ENCODE measurements at places on chromosomes 3 and 15. TPM values are rescaled to one million over a fixed set of nuclear protein-coding genes. Genes with fewer than 3 reads are reported as not detected.

DNA sequence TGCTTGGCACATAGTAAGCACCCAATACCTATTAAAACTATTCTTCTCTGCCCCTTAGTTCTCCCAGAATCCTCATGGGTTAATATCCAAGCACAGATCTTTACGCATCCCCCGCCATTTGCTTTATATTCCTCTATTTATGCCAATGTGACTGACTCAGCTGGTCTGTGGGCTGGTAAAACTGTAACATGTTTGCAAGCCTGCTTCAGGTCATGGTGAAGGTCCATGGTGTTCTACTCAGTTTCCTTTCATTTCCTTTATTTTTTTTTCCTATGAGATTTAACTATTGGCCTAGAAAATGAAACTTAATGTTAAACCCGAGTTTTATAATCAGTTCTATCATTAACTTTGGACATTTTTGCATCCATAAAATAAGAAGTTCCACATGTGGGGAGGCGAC is 47.0 kb downstream of the FRMD4B start:
- H3K36me3 ChIP-seq: peaks cover 4% of the 10 kb centered on the region
- H3K4me1 ChIP-seq: peaks cover 14% of the 10 kb centered on the region
- no peak overlapping the region for H3K4me3 ChIP-seq
- no peaks in the 10 kb centered on the region for H3K27me3 ChIP-seq
- no peak for DNase-seq

DNA sequence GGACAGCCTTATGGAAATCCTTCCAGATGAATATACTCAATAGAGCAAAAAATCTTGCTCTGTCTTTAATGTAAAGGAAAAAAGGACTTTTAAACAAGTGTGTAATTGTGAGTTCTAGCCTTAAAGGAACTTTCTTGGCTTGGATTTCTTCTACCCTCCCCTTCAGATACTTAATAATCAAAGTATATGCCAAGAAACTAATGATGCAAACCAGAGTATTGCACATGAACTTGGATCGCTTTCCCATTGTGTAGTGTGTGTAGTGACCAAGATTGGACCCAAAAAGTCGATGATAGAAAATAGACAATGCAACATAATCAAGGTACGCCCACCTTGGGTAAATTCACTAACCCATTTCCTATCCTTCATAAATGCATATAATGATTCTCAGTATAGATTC is 123.8 kb downstream of the TIGIT start:
- no peaks in the 10 kb centered on the region for H3K36me3 ChIP-seq
- no peaks in the 10 kb centered on the region for H3K27me3 ChIP-seq
- DNase-seq: no peak
- no peak overlapping the region for H3K4me3 ChIP-seq

DNA sequence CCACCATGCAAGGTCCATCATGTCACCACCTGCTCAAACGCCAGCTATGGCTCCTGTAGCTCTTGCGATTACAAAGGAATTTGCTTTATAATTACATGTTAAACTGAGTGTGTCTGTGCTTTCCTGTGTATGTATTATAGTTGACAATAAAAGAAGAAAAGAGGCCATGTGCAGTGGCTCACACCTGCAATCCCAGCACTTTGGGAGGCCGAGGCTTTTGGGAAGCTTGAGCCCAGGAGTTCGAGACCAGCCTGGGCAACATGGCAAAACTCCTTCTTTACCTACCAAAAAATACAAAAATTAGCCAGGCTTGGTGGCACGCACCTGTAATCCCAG is 27.0 kb downstream of the ATRIP start:
- peak overlapping the region; percentile 100 for H3K27ac ChIP-seq
- H3K4me1 ChIP-seq: peaks cover 22% of the 10 kb centered on the region
- DNase-seq: no peak

DNA sequence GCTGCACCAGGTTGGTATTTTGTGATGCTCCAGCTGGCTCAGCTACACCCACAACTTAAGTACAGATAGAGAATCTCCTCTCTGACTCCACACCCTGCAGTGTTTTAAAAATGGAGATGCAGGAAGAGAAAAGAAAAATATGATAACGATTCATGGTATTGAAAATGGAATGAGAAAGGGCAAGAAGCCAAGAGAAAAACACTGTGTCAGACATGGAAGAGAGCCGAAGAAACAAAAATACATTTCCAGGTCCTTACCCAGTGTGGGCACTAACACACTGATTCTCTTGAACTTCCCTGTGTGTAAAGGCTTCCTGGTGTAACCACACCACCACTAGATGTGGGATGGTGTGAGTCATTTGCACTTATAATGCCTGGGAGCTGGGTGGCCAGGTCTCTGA is 93.1 kb downstream of the GMPS start:
- H3K36me3 ChIP-seq: peaks cover 3% of the 10 kb centered on the region
- DNase-seq: no peak
- H3K4me1 ChIP-seq: peaks cover 34% of the 10 kb centered on the region
- peak overlapping the region; percentile 89 for H3K27ac ChIP-seq

DNA sequence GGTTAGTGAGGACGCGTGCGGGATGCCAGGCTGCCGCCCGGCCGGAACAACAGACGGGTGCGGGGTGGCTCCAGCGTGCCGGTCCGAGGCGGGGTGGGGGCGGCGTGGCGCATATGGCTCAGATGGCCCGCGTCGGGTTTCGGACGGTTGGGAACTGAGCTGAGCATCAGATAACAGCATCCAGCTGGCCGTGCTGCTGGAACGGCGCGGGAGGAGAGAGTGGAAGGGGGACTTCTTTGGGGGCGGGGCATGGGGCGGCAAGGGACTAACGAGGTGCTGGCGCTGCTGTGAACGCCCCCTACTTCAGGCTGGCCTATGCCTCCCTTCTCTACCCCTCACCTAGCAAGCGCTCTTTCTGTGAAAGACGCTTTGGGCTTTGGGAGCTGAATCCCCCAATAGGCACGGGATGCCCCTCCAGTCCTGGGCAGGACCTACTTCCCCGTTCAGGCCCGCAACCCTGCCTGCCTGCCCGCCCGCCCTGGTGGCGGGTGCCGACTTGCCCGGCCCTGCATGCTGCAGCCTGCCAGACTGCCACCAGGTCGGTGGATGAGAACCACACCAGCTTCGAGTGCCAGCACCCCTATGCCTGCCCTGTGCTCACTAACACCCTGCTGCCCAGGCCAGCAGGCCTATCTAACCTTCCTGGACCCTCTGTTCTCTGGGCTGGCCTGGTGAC is 542 bp downstream of the INKA1 start:
- peaks cover 2% of the 10 kb centered on the region for H3K27me3 ChIP-seq
- no peak for DNase-seq
- H3K4me1 ChIP-seq: peaks cover 58% of the 10 kb centered on the region

- no peak for DNase-seq
- peaks cover 23% of the 10 kb centered on the region for H3K36me3 ChIP-seq
- peak overlapping the region; percentile 59 for H3K27ac ChIP-seq
- peaks cover 13% of the 10 kb centered on the region for H3K4me1 ChIP-seq
Observed at GRCh38 chr3:48966876-48967361, 23.1 kb upstream of the P4HTM start.

- no peak overlapping the region for H3K4me3 ChIP-seq
- no peak overlapping the region for H3K27ac ChIP-seq
- peaks cover 19% of the 10 kb centered on the region for H3K4me1 ChIP-seq
- peaks cover 11% of the 10 kb centered on the region for H3K36me3 ChIP-seq
- H3K27me3 ChIP-seq: no peaks in the 10 kb centered on the region
- DNase-seq: no peak
Observed at GRCh38 chr15:38904298-38904697, 339.7 kb upstream of the RASGRP1 start.

DNA sequence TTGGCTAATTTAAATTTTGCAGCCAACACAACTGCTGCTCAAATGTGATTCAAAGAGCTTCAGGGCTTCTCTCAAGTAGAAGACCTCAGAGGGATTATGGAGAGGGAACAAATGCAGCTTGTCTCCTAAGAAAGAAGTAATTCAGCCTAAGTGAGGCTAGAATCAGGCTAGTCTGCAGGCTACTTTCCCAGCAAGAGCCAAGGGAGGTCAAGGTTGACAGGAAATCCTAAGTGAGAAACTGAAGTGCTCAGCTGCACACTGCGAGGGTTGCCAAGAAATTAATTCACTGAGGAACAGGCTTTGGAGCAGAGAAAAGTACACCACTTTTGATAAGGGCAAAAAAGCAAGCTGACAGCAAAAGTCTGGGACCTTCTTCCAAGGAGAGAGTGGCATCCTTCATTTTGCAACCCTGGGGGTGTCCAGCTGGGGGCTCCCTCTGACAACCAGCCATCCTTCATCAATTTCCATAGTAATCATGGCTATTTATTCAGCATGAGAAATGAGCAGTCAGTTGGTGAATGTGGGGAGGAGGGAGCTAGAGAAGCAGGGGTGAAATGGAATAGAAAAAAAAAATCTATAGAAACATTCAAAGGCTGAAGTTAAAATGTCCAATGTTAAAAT is 646.4 kb upstream of the ADAMTS9 start:
- no peak for DNase-seq
- no peak overlapping the region for H3K27ac ChIP-seq
- H3K4me1 ChIP-seq: peaks cover 10% of the 10 kb centered on the region
- H3K36me3 ChIP-seq: peaks cover 2% of the 10 kb centered on the region
- peaks cover 24% of the 10 kb centered on the region for H3K27me3 ChIP-seq

- H3K27ac ChIP-seq: no peak overlapping the region
- no peak for DNase-seq
- peaks cover 29% of the 10 kb centered on the region for H3K4me1 ChIP-seq
Observed at GRCh38 chr3:124402791-124403190, 327.5 kb upstream of the UMPS start.

DNA sequence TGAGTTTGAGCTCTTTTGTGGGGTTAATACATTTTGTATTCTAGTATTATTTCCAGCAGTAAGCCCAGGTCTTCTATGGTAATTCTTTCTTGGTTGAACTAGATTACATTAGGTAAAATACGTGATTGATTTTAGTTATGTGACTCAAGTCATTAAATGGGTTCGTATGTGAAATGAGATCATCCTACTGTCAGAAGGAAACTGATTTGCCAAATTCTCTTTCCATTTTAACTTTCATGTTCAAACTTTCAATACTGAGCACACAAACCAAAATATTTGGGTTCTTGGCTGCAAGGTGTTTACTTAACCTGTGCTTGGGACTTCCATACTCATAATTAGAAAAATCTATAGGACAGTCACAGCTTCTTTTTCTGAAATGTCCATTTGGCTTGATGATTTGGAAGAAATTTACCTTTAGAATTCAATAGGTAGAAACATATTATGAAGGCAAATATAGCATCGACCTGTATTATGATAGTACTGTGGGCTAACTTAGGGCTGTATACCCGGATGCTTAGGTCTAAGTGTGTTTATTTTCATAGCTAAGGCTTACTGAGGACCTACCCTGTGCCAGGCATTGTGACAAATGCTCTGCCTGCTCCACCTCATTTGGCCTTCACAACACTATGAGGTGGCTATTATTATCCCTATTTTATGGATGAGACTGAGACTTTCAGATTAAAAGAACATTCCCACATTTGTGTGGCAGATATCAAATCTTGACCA is 631.8 kb upstream of the GRM7 start:
- no peaks in the 10 kb centered on the region for H3K27me3 ChIP-seq
- H3K4me1 ChIP-seq: no peaks in the 10 kb centered on the region
- no peak overlapping the region for H3K4me3 ChIP-seq

DNA sequence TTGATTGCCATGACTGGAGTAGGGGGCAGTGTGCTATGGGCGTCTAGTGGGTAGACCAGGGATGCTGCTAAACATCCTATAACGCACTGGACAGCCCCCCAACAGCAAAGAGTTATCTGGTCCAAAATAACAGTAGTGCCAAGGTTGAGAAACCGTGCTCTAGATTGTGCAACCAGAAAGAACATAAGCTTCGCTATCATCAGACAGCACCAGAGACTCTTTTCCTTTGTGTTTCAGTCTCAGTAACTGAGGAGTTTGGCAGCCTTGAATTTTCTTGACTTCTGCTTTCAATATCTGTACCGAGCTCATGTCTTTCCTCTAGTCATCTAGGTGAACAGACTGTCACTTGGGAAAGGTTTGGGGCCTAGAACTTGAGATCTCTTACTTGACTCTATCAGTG is 8.8 kb downstream of the ARID3B start:
- peaks cover 20% of the 10 kb centered on the region for H3K4me1 ChIP-seq
- peaks cover 8% of the 10 kb centered on the region for H3K36me3 ChIP-seq
- no peak for DNase-seq
- peaks cover 18% of the 10 kb centered on the region for H3K27me3 ChIP-seq
- no peak overlapping the region for H3K4me3 ChIP-seq

- no peak overlapping the region for H3K27ac ChIP-seq
- no peak for DNase-seq
- H3K4me3 ChIP-seq: no peak overlapping the region
- no peaks in the 10 kb centered on the region for H3K27me3 ChIP-seq
Observed at GRCh38 chr15:41879321-41879845, 14.5 kb downstream of the SPTBN5 start.

GRCh38 chr15:39438799-39439592 is 141.9 kb upstream of the THBS1 start:
- DNase-seq: no peak
- peaks cover 31% of the 10 kb centered on the region for H3K4me1 ChIP-seq
- no peak overlapping the region for H3K4me3 ChIP-seq
- no peak overlapping the region for H3K27ac ChIP-seq
- H3K36me3 ChIP-seq: no peaks in the 10 kb centered on the region

DNA sequence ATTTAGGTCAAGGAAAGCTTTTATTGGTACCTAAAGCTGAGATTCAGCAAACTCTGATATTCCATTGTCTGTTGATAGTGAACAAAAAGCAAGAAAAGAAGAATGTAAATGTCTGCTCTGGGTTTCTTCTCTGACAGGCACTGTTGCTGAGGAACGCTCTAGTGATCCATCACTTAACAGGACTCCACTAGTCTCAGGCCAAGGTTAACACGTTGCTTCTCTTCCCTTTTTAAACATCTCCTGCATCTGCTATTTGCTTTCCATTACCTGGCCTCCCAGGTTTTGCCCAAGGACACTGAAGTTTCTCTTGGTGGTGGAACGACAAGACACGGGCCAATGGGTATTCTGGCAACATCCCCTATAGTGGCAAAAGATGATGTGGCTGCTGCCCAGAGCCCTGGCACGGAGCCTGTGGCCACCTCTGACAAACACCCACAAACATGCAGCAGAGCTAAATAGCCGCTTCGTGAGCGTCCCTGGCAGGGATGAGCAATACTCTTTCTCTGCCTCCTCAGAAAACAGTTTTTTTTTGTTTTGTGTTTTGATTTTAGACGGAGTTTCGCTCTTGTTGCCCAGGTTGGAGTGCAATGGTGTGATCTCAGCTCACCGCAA is 97.8 kb upstream of the AKAP13 start:
- H3K4me3 ChIP-seq: no peak overlapping the region
- no peaks in the 10 kb centered on the region for H3K36me3 ChIP-seq
- no peak for DNase-seq
- H3K4me1 ChIP-seq: no peaks in the 10 kb centered on the region
- H3K27ac ChIP-seq: no peak overlapping the region

SMCO1 gene
- total RNA-seq: not detected

CCRL2 gene
- total RNA-seq: not detected

PCSK6 gene
- total RNA-seq: 0.40 TPM

OXTR gene
- 48.8 TPM for total RNA-seq
